ENCODE measurements at places on chromosomes 7 and 10.

DNA sequence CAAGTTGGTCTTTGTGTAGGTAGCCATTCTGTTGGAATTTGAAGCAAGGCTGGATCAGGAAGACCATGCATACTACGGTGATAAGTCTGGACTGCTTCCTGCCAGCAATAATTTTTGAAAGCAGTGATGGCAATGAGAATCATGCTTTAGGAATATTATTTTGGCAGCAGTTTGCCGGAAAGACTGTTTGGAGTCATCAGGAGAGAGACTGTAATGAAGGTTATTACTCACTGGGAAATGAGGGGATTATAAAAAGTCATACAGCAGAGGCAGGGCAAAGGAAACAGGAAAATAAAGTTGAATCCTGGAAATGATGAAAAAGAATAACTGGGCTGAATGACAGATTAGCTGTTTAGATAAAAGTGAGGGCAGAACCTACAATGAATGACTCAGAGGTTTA lies 1136.8 kb upstream of the AUTS2 start:
- no peak for DNase-seq

DNA sequence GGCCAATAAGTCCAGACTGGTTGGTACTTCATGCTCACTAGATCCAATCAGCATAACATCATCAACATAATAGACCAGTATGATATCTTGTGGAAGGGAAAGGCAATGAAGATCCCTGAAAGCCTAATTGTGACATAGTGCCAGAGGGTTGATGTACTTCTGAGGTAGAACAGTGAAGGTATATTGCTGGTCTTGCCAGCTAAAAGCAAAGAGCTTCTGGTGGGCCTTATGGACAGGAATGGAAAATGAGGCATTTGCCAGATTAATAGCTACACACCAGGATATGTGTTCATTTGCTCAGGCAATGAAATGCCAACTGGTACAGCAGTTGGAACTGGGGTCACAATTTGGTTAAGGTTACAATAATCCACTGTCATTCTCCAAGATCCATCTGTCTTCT lies 156.4 kb downstream of the HTR7 start:
- DNase-seq = no peak

DNA sequence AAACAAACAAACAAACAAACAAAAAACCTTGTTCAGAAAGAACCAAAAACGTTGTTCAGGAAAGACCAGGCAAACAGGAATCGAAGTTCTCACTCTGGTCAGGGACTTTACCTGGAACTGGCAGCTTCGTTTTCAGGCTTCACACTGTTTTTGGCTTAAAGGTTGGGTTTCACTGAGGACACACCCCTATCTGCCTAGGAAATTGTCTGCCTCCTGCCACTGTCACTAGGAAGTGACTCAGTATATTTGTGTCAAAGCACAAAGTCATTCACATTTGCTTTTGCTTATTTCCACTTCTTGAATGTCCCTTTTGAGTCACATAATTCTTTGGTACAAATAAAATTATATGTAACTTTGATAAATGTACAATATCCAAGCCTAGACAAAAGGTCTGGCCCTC lies 37.9 kb downstream of the PNLIPRP3 start:
- no peak for DNase-seq

- no peak for DNase-seq
Observed at GRCh38 chr7:44761207-44762161, 12.8 kb downstream of the ZMIZ2 start.

DNA sequence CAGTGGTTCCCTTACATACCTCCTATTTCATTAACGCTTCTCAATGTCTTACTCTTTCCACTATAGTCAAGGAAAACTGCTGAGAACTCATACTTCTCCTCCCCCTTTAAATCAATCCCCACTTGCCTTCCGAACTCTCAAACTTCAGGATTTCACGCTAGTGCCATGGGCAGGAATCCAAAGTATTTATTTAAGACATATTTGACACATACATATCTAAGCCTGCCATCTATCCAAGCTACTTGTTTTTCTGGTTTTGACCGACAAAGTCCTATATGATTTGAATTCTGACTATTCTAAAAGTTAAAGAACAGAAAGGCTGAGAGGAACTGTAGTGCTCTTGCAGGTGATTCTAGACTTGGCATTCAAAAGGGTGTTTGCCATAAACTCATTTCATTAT lies 51.8 kb downstream of the CCDC6 start:
- no peak for DNase-seq

GRCh38 chr10:97510686-97511085 lies 12.0 kb downstream of the UBTD1 start:
- no peak for DNase-seq

DNA sequence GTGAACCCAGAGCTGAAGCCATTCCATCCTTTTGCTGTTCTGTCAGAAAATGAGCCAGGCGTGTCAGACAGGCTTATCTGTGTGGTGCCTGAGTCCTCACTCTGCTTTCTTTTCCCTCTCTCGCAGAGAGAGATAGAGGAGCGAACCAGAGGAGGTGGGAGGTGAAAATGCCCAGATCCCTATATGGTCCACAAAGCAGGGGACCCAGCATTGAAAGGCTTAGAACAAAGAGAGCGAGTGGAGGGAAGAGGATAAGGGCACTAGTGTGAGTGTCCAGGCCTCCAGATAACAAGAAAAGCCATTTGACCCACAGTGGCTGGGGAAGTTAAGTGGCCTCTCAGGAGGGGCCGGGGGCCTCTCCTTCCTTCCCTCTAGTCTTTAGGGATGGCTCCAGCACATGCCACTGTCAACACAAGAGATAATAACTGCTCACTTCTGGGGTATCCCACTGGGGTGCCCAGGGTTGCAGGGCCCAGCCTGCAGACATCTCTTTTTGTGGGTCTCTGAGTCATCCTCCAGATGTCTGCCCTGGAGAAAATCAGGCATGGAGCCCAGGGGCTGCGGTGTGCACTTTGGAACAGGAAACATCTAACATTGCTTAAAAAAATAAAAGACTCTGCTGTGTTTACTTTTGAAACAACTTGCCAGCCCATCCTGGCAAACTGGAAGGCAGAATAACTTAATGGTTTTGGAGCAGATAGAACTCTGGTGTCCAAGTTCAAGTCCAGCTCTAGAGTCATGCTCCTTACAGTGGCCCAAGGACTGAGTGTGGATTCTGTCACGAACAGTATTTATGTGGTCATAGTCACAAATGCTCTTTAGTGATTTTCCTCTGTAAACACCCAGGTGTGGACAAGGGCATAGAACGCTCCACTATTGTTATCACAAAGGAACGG lies 189.5 kb downstream of the CXCL12 start:
- no peak for DNase-seq

DNA sequence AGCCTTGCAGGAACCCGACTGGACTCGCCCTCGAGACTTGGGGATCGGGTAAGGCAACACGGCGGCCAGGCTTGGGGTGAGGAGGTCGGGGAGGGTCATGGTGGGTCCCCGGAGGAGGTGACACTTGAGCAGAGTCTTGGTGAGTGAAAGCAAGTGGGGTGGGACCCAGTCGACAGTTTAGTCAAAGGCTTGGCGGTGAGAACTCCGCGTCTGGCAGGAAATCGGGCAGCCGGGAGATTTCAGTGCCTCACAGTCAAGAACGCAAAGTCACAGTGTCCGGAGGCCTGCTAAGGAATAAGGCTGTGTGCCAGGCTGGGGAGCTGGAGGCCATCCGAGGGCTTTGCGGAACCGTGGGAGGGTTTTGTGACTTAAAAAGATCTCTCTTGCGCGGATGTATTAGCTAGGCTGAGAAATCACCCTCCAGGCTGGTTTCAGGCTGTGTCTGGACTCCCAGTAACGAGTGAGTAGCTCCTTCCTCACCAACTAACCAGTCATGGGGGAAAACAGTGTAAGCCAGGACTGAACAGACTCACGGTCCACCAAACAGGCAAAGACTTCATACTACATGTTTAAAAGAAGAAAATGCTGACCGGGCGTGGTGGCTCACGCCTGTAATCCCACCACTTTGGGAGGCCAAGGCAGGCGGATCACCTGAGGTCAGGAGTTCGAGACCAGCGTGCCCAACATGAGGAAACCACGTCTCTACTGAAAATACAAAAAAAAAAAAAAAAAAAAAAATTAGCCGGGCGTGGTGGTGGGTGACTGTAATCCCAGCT lies 613 bp downstream of the AP5Z1 start:
- DNase-seq = no peak

DNA sequence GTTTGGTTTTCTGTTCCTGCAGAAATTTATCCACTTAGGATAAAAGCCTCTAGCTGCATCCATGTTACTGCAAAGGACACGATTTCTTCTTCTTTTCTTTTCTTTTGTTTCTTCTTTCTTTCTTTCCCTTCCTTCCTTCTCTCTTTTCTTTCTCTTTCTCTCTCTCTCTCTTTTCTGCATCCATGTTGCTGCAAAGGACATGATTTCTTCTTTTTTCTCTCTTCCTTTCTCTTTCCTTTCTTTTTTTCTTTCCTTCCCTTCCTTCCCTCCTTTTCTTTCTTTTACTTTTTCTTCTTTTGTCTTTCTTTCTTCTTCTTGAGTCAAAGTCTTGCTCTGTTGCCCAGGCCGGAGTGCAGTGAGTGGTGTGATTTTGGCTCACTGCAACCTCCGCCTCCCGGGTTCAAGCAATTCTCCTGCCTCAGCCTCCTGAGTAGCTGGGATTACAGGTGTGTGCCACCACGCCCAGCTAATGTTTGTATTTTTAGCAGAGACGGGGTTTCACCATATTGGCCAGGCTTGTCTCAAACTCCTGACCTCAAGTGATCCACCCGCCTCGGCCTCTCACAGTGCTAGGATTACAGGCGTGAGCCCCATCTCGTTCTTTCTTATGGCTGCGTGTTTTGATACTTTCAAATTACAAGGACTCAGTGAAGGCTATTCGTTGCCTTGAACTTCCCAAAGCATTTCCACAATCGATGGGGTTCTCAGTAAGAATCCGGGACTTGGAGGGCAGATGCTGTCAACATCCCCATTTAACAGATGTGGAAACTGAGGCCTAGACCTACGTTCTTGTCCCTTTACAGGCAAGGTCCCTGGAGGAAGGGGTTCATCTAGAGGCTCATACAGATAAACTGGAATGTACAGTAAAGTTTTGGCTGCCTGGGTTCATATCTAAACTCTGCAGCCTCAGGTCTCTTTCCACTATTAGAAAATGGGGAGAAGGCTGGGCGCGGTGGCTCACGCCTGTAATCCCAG lies 1.9 kb upstream of the GNB2 start:
- DNase-seq = no peak

DNA sequence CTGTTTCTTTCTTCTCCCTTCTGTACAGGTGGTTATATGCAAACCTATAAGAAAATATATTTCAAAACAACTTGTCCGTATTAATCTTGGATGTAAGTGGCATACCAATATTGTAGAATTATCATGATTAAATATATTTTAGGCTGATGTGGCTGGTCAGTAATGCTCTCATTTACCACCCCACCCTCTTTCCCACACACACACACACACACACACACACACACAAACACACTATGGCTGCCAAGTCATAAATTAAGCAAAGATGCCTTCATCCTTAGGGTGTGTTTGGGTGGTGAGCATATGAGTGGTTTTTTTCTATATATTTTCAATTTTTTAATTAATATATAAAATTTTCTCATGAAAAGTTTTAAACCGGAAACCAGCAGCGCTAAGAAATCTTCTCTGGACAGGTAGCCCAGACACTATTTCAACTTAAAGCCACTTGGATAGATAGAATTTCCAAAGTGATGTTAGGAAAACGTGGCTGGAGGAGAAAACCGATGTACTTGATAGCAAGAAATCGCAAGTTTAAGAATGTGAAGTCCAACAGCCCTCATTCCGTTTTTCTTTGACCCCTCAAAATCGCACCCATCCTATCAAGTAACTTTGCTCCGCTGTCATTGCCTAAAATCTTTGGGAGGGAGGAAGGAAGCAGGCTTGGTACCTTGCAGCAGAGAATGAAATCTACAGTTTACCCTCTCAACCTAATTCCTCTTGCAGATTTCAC lies 171.7 kb downstream of the FAM107B start:
- DNase-seq = no peak
